ENCODE measurements at places on chromosomes 7 and 10.

DNA sequence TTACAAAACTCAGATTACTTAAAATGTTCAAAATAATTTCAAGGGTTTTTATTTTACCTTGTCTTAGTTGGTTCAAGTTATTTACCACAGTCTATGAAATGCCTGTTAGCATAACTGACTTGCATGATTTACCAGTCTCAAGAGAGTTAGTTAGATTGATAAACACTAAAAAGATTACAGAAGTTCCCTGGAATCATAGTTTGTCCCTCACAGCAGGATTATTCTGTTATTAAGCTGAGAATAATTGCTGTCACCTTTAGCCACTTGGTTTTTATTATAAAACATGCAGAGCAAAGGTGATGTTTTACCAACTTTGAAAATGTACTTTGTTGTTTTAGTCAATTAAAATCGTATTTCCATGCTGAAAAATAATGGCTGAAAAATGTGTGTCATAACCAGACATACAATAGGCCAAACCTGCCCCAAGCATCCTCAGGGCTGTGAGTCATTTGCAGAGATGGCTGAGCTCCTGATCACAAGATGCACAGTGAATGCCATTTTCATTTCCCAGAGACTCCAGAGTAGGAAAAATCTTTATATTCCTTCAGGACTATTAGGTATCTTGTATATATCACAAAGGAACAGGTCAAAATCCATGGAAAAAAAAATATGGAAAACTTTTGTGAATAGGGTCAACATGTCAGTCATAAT, 87.8 kb upstream of the DKK1 start:
- DNase-seq, result no peak

- no peak for DNase-seq
These were observed 204.9 kb upstream of the SP8 start for GRCh38 chr7:20991544-20991943.

- DNase-seq, result no peak
These were observed 7.7 kb downstream of the PTN start for GRCh38 chr7:137335814-137336213.

DNA sequence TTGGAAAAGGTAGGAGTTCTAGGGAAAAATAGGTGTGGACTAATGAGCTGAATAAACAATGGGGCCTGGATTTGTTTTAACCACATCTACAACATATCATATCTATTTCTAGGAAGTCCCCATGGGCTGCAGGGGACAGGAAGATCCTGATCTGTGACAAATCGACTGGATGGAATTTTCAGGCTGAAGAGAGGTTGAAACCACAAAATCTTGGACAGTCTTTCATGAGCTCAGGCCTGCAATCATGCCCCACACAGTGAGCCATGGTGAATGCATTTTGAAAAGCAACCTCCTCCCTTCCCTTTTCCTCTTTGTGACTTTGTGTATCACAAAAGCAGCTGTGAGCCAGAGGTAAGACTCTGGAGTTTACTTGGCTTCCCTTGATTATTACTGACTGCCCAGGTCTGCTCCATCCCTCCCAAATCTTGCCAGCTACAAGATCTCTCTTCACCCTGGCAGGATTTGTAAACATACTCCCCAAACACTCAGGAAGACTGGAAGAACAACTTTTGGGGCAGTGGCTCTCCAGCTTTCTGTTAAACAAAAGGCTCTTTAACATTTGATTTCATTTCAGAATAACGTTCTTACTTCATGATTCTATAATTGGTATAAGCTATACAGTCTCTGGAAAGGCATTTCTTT, 66.4 kb downstream of the ASAH2B start:
- DNase-seq, result no peak

- DNase-seq, result no peak
These were observed 141.2 kb downstream of the MLLT10 start for GRCh38 chr10:21675157-21675796.

DNA sequence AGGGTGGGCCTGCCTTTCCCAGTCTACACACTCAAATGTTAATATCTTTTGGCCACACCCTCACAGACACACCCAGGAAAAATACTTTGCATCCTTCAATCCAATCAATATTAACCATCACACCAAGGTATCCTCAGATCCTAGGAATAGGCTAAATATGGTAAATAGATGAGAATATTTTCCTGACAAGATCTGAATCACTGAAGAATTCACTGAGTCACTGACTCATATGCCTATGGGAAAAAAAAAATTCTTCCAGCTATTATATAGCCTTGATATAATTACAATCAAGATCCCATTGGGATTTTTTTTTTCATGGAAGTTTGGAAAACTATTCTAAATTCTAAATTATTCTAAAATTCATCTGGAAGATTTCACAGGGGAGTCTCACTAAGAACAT, 65.8 kb downstream of the INHBA start:
- no peak for DNase-seq

DNA sequence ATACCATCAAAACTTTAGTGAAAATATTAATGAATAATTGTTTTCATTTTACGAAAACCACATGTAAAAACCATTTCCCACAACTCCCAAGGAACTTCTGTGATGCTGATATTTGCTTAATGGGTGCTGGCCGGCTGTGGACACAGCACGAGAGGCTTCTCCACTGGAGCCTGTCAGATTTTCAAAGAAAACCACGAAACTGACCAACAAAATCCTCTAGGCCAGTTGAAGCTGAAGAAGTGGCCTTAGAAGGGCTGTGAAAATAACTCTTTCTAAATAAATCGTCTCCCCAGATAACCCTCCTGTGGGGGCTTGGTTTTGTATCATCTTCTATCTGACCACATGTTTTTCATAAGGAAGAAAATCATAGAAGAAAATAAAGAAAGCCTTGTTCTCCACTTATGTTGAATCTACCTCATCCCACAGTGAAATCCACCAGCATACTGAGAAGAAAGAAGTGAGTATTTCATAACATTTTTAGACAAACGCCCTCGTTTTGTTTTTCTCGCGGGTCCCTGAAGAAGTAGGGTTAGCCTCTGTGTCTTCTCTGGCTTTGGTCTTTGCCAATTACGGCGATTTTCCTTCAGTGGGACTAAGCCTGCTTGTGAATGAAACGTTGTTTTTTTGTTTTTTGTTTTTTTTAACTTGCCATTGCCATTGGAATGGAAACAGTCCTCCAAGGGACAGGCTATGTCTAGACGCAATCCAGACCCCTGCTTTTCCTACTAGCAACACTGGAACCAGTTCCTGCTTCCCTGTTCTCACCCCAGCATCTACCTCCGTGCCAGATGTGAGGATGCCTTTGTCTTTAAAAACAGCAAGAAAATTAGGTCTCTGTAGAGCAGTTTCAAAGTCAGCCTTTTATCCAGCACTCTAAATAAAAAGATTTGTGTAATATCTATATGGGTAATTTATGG, 123.9 kb downstream of the ADAM12 start:
- no peak for DNase-seq

- DNase-seq, result no peak
These were observed 101.0 kb upstream of the EGFR start for GRCh38 chr7:54917613-54918391.

GRCh38 chr7:66403564-66403963, 198.4 kb downstream of the TPST1 start:
- DNase-seq, result no peak

DNA sequence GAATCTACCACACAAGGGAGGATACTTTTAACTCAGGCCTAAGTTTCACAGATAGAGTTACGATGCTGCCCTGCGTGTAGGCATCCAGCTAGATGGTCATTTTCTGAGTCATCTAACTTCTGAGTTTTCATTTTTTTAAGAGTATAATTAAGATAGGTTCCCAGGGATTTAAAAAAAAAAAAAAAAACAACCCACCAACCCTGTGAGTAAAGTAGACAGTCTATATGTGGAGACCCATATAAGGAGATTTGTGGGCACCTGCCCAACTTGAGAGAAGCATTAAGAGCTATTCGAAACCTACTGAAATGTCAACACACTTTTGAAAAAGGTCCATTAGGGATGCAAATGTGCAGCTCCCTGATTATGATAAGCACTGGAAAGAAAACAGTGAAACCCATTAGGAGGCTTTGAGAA, 257.3 kb downstream of the TRIL start:
- DNase-seq, result no peak

DNA sequence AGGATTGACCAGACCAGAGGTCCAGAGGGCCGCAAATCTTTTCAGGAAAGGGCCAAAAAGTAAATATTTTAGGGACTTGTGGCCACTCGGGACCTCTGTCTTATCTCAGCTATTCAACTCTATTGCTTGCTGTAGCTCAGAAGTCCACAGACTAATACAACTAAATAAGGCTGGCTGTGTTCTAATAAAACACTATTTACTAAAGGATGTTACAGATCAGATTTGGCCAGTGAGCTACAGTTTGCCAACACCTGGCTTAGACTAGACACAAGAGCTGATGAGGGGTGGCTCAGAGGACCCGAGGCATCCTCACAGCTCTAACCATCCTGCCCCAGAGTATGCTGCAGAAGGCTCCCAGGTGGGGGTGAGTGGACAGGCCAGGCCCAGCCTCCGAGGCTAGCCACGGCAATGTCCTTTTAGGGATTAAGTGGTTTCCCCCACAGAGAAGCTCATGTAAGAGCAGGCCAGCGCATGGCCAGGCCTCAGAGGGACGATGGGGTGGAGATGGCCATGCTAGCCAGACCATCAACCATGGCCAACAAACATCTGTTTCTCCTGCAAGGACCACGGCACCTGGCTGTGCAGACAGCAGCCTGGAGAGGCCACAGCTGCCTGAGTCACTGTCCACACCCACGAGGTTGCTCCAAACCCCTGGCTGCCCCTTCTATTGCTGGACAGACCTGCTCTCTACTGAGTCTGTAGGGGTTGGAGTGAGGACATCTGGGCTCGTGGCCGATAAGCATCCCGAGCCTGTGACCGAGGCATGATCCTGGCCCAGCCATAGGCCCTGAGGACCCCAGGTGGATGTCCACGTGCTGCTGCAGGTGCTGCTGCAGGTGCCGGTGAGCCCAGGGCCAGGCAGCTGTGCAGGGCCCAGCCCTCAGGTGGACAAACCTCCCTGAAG, 76.5 kb downstream of the AFAP1L2 start:
- no peak for DNase-seq

GRCh38 chr7:106792233-106792926, 72.7 kb upstream of the PIK3CG start:
- no peak for DNase-seq

DNA sequence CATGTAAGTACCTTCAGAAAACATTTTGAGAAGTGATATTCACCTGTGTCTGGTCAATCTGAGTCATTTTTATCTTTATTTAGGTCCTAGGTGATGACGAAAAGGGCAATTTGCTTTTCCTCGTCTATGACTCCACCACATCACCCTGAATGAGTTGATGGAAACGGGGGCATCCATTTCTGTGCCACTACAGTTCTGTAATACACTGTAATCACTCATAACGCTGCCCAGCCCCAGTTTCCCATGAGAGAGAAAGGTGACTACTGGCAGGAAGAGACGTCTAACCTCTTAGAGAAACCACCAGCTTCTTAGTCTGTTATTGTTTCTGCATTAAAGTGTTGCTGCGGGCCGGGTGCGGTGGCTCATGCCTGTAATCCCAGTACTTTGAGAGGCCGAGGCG, 205.3 kb upstream of the MKLN1 start:
- DNase-seq, result no peak

GRCh38 chr7:25845464-25845863, 306.5 kb upstream of the NFE2L3 start:
- DNase-seq, result no peak

DNA sequence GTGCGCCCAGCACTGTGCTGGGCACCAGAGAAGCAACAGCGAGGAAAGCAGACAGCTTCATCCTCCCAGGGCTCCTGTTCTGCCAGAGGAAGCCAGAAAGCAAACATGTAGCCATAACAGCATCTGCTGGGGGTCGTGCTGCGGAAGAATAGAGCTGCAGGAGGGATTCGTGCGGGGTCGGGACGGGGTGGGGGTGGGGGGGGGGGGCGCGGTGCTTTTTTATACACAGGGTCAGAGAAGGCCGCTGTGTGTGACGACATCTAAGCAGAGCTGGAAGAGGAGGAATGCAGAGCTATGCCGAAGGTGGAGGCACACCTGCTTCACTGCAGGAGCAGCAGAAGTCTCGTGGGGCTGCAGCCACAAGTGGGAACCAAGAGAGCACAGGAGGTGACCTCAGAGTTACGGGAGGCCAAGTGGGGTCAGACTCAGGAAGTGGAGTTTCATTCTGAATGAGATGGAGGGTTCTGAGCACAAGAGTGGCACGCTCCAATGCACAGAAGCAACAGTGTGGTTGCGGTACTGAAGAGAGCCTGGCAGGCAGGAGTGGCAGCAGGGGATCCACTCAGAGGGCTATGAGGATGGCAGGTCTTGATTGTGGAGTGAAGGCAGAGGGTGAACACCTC, 11.1 kb downstream of the PKD1L1 start:
- no peak for DNase-seq

GRCh38 chr7:146826329-146826728, 709.7 kb downstream of the CNTNAP2 start:
- DNase-seq, result no peak

DNA sequence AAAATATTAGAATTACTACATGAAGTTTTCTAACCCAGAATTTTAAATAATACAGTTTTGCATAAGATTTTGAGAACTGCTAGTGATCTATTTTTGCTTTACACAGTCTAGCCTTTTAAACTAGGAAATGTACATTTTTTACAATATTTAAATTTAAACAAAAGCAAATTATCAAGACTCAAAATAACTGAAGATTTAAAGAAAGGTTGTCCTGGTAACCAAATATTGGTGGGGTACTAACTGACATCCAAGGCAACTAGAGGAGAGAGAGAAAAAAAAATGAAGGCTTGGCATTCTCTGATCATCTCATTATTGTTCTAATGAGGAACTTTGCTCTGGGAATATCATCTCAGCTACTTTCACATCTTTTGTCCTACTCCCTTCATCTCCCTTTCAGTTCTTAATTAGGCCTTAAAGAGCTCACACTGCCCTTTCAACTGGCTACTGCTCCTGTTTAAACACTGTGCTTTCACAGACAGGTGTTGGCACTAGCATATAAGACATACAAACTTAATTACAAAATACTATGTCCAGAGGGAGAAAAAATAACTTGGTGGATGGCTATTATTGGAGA, 33.7 kb downstream of the RAB11FIP2 start:
- no peak for DNase-seq

DNA sequence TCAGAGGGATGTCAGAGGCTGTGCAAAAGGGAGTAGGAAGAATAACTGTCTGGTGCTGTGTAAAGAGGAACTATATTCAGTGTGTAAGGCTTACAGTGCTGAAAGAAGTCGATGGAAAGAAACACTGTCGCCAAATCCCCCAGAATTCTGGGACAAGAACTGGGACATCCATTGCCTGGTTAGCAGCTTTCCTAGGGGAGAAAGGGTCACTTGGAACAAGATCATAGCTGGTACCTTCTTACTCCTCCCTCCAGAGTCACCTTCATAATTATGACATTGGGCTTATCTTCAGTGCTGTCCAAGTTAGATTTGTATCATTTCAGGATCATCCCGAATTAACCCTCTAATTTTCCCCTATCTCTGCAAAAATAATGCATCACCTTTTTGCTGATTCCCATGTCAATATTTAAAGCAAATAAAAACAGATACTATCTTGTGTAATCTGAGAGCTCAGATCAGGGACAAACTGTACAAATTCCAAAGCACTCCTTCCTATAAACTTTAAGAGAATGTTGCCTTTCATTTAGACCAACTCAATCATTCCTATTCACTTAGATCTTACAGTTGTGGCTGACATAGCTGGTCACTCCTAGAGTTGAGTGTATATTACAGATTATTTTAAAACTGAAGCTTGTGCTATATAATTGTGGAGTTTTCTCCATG, 96.5 kb downstream of the DNAH11 start:
- no peak for DNase-seq
